Activated CD4-positive, alpha-beta memory T cell treated with anti-CD3 and anti-CD28 coated beads for 36 hours (primary cell): ENCODE measurements at places on chromosomes 1 and 21. TPM values are rescaled to one million over a fixed set of nuclear protein-coding genes. Genes with fewer than 3 reads are reported as not detected.
A peak's percentile ranks its signal among the peaks of the same experiment; 100 is the strongest.

DNA sequence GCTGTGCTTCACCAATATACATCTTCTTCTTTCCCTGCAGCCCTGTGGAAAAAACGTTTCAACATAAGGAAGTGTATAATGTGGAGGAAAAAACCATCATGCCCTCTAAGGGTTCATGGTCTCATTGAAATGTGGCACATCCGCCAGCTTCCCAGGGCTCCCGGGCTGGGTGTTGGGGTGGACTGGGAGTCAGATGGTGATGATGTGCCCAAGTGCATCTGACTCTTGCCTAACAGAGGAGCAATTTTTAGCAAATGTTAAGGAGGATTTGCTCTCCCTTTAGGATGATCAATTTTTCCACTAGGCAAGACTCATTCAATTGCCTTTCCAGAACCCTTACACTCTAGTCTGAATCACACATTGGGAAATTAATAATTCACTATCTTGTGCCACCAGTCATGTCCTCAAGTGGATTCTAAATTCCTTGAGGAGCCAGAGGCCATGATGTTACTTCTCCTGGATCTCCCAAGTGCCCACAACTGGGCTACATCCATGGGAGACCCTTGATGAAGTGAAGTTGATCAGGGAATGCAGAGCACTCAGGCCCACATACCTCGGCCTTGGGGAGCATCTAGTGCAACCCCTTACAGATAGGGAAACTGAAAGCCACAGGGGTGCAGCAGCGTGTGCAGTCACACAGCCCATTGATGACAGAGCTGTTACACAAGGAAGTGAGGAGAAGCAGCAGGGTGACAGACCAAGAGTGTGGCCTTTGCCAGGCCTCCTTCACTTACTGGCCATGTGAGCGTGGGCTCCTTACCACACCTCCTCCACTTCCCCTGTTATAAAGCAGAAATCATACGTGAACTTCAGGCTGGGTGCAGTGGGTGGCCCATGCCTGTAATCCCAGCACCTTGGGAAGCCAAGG is 100.0 kb upstream of the SLC44A3 start:
- no peak overlapping the region for H3K27ac ChIP-seq
- H3K4me1 ChIP-seq, result no peaks in the 10 kb centered on the region
- no peak for DNase-seq
- H3K27me3 ChIP-seq, result peaks cover 7% of the 10 kb centered on the region
- no peaks in the 10 kb centered on the region for H3K36me3 ChIP-seq

The PLOD1 gene
- 13.5 TPM for total RNA-seq

- H3K27me3 ChIP-seq, result no peaks in the 10 kb centered on the region
- H3K27ac ChIP-seq, result no peak overlapping the region
- no peaks in the 10 kb centered on the region for H3K36me3 ChIP-seq
- H3K4me1 ChIP-seq, result peaks cover 10% of the 10 kb centered on the region
These were observed 1156.3 kb upstream of the B3GALT2 start for GRCh38 chr1:194342484-194343262.

GRCh38 chr1:167510244-167510643 is 8.1 kb downstream of the CD247 start:
- H3K36me3 ChIP-seq, result peaks cover 50% of the 10 kb centered on the region
- H3K27ac ChIP-seq, result peak overlapping the region; percentile 23
- no peak for DNase-seq
- peaks cover 79% of the 10 kb centered on the region for H3K4me1 ChIP-seq
- H3K4me3 ChIP-seq, result peak overlapping the region; percentile 8
- H3K27me3 ChIP-seq, result no peaks in the 10 kb centered on the region

The CD5L gene
- not detected for total RNA-seq

- H3K36me3 ChIP-seq, result no peaks in the 10 kb centered on the region
- no peak for DNase-seq
- H3K4me1 ChIP-seq, result no peaks in the 10 kb centered on the region
- no peak overlapping the region for H3K27ac ChIP-seq
- no peaks in the 10 kb centered on the region for H3K27me3 ChIP-seq
These were observed 105.2 kb downstream of the SUSD4 start for GRCh38 chr1:223258751-223259198.

The TRIM46 gene
- 7.1 TPM for total RNA-seq
